PC-9 (cell line): ENCODE measurements at places on chromosomes 4 and X.

DNA sequence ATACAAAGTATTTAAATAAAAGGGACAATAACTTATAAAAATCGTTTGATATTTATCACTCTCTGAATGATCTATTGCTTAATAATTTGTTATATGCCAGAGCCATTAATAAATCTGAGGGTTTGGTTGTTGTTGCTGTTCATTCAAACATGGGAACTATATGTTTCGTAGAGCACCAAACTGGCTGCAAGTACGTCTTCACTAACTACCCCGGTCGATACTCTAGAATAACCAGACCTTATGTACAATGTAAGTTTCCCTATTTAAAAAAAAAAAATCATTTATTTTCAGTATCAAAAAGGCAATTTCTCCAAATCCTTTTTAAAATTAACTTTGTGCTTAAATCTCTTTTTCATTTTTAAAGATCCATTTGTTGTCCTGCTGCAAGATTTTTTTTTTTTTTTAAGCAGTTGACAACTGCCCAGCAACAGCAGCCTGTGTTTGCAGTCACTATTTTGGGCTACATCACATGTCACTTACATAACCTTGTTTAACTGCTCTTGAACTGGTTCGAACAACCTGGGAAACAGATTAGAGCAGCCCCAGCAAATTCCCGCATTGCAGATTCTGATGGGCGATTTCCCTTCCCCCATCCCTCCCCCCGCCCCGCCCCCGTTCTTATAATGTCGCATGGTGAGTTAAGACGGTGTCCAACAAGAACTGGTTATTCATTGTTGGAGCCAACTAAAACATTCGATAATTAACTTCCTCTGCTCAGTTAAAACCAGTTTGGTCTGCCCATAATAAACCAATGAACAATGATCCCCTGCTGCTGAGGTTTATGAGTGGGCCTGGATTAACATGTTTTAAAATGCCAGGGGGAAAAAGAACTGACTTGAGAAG lies 238.9 kb downstream of the NR3C2 start:
- H3K36me3 ChIP-seq: no peaks in the 10 kb centered on the region
- no peak for DNase-seq
- H3K27ac ChIP-seq: no peak overlapping the region

DNA sequence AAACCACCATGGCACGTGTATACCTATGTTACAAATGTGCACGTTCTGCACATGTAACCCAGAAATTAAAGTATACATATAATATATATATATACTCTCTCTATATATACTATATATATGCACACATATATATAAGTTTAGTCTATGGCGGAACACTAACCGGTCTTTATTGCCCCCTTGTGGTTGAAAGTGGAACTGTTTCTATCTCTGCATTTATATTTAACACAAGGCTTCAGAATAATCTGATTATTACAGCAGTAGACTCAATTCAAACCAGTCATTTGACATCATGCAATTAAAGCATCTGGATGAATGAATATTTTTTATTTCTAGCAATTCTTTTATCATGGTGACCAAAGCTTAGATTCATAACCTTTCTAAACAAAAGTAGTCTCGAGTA lies 14.6 kb downstream of the RAB9B start:
- H3K27me3 ChIP-seq: no peaks in the 10 kb centered on the region
- H3K4me1 ChIP-seq: no peaks in the 10 kb centered on the region
- H3K4me3 ChIP-seq: no peak overlapping the region
- no peak overlapping the region for H3K27ac ChIP-seq
- peak; percentile 12 for DNase-seq
- no peaks in the 10 kb centered on the region for H3K36me3 ChIP-seq

DNA sequence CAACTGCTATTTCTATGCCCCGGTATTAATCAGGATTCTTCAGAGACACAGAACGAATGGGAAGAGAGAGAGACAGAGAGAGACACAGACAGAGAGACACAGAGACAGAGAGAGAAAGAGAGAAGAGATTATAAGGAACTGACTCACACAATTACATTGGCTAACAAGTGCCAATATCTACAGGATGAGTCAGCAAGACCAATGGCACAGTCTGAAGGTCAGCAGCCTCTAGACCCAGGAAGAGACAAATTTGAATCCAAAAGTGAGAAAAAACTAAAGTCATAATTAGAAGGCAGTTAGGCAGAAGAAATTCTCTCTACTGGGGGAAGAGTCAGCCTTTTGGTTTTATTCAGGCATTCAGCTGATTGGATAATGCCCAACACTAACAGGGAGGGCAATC lies 187.3 kb downstream of the MAB21L2 start:
- H3K4me1 ChIP-seq: peaks cover 8% of the 10 kb centered on the region
- H3K27me3 ChIP-seq: no peaks in the 10 kb centered on the region
- DNase-seq: peak; percentile 5
- no peak overlapping the region for H3K4me3 ChIP-seq
- peak overlapping the region; percentile 37; the same call in 1 of the 2 replicates for H3K27ac ChIP-seq

GRCh38 chrX:66988331-66988730 lies 349.5 kb upstream of the EDA2R start:
- H3K27me3 ChIP-seq: no peaks in the 10 kb centered on the region
- no peak overlapping the region for H3K27ac ChIP-seq
- DNase-seq: no peak

DNA sequence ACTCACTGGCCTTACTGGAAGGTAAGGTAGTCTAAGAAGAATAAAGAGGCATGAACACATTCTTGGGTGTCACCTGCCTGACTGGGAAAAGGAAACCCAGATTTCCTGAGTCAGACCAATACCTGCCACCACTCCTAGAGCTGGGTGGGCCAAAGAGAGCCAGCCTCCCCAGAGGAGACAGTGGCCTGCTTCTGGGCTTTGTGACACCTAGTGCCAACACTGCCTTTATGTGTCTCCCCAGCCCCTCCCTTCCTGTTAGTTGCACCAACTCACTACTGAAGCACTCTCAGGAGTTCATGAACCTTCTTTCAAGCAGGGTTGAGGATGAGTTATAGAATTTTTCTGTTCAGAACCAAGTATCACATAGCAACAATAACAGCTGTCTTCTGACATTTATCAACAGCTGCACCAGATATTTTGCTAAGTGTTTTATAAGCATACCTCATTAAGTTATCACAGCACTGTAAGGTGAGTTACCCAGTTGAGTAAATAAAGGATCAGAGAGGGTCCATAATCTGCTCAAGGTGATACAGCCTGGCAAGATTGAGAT lies 77.6 kb upstream of the ETNPPL start:
- DNase-seq: no peak
- H3K27ac ChIP-seq: no peak overlapping the region
- H3K36me3 ChIP-seq: no peaks in the 10 kb centered on the region
- H3K27me3 ChIP-seq: no peaks in the 10 kb centered on the region
- no peaks in the 10 kb centered on the region for H3K4me1 ChIP-seq

- no peaks in the 10 kb centered on the region for H3K27me3 ChIP-seq
- no peaks in the 10 kb centered on the region for H3K4me1 ChIP-seq
- H3K4me3 ChIP-seq: no peak overlapping the region
- no peak for DNase-seq
- H3K27ac ChIP-seq: no peak overlapping the region
- no peaks in the 10 kb centered on the region for H3K36me3 ChIP-seq
Measured at GRCh38 chr4:59243038-59243437, 1957.1 kb upstream of the ADGRL3 start.

GRCh38 chrX:15274946-15275345 lies 5.1 kb upstream of the ASB9 start:
- DNase-seq: no peak
- H3K27ac ChIP-seq: no peak overlapping the region
- no peaks in the 10 kb centered on the region for H3K27me3 ChIP-seq
- H3K4me3 ChIP-seq: no peak overlapping the region

GRCh38 chr4:25884031-25884782 lies 21.4 kb upstream of the SEL1L3 start:
- H3K27me3 ChIP-seq: no peaks in the 10 kb centered on the region
- no peak for DNase-seq
- no peak overlapping the region for H3K4me3 ChIP-seq
- no peak overlapping the region for H3K27ac ChIP-seq

GRCh38 chr4:99202536-99202935 lies 16.5 kb downstream of the ADH6 start:
- no peaks in the 10 kb centered on the region for H3K27me3 ChIP-seq
- no peaks in the 10 kb centered on the region for H3K4me1 ChIP-seq
- no peak overlapping the region for H3K27ac ChIP-seq
- no peaks in the 10 kb centered on the region for H3K36me3 ChIP-seq
- no peak overlapping the region for H3K4me3 ChIP-seq

DNA sequence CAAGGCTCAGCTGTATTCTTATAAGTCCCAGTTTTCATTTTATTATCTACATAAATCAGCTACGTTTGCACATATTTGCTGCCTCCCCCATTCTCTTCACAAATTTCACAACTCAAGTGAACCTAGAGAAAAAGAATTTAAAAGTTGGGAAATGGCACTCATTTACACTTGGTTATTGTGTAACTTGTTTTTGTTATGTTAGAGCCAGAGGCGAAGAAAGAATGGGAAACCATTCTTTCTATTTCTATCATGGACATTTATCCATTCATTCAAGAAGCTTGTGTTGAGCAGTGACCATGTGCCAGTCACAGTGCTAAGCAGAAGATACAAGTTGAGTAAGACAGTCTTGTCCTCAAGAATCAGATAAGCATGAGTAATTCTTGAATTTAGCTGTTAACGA lies 13.5 kb downstream of the LIAS start:
- H3K4me3 ChIP-seq: no peak overlapping the region
- no peaks in the 10 kb centered on the region for H3K4me1 ChIP-seq
- H3K36me3 ChIP-seq: peaks cover 8% of the 10 kb centered on the region
- H3K27ac ChIP-seq: no peak overlapping the region

- DNase-seq: no peak
- H3K36me3 ChIP-seq: no peaks in the 10 kb centered on the region
- H3K27ac ChIP-seq: no peak overlapping the region
- no peaks in the 10 kb centered on the region for H3K27me3 ChIP-seq
- H3K4me1 ChIP-seq: no peaks in the 10 kb centered on the region
Measured at GRCh38 chr4:12120968-12121367, 692.3 kb upstream of the HS3ST1 start.

GRCh38 chr4:26412381-26413372 lies 77.6 kb downstream of the CCKAR start:
- H3K27ac ChIP-seq: no peak overlapping the region
- no peaks in the 10 kb centered on the region for H3K36me3 ChIP-seq
- H3K4me3 ChIP-seq: no peak overlapping the region
- DNase-seq: no peak
- no peaks in the 10 kb centered on the region for H3K4me1 ChIP-seq

- no peaks in the 10 kb centered on the region for H3K27me3 ChIP-seq
- no peaks in the 10 kb centered on the region; the same call in 1 of the 2 replicates for H3K36me3 ChIP-seq
- no peak overlapping the region for H3K4me3 ChIP-seq
- no peak for DNase-seq
- no peak overlapping the region for H3K27ac ChIP-seq
Measured at GRCh38 chr4:142566777-142567176, 279.3 kb downstream of the INPP4B start.

DNA sequence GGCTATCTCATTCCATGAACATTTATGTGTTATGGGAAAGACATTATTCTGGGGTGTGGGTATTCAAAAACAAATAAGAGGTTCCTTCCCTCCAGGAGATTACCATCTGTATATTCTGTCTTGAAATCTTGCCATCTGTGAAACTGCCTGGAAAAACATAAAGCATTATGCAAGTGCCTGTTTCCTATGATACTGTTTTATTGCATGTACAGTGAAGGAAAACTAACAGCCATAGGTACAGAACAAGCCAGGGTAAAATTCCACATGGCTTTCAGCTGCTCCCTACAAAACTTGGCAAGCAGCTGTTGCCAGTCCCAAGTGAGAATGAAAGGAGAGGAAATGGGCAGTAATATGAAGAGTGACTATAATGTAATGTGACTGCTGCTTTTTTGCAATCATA lies 136.0 kb downstream of the GUCY2F start:
- no peak for DNase-seq
- no peaks in the 10 kb centered on the region for H3K4me1 ChIP-seq
- H3K4me3 ChIP-seq: no peak overlapping the region
- H3K27me3 ChIP-seq: no peaks in the 10 kb centered on the region
- no peaks in the 10 kb centered on the region for H3K36me3 ChIP-seq

DNA sequence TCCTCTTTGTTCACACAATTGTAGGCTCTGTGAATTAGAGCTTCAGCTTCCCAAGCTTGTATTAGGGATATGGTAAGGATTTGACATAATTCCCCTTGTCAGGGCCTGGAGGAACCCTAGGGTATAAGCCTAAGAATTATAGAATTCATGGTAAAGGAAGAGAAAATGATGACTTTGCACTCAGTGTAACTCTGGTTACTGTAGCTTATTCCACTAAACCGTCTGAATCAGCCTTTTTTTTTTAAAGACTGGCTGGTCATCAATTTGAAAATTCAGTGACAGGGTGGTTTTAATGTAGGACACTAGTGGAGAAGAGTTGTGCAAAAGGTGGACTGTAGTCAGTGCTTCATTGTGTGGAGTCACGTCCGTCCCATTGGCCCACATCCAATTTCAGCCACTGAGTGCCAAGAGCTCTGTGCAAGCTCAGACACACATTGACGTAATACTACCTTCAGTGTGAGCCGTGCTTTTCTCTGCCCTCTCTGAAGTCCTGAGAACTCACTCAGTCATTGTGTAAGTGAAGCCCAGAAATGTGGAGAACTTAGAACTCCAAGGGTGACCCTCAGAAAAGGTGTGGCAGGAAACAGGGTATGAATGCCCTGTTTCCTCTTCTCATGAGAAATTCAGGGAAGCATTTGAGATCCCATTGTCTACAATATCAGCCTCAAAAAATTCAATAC lies 449.8 kb downstream of the C4orf33 start:
- no peaks in the 10 kb centered on the region for H3K4me1 ChIP-seq
- H3K36me3 ChIP-seq: no peaks in the 10 kb centered on the region
- no peaks in the 10 kb centered on the region for H3K27me3 ChIP-seq
- H3K27ac ChIP-seq: no peak overlapping the region
- DNase-seq: no peak

DNA sequence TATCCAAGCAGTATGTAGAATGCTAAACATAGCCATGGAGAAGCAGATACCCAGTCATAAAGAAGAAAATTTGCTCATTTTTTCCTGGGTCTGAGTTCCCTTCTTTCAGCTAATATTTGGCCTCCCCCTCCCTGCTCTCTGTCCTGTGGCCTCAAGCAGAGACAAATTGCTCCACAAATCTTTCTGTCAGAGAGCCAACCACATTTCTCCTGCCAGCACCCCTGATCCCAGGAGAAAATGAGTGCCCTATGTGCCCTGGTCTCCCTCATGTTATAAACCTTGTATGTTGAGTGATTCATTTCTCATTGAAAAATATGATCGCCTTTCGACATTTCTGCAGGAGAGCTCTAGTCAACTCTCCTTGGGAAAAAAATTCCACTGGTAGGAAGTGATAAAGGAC lies 82.0 kb downstream of the TMEM156 start:
- no peak for DNase-seq
- peaks cover 23% of the 10 kb centered on the region for H3K4me1 ChIP-seq
- H3K27me3 ChIP-seq: no peaks in the 10 kb centered on the region
- no peak overlapping the region for H3K4me3 ChIP-seq
- peak overlapping the region; percentile 75 for H3K27ac ChIP-seq
- no peaks in the 10 kb centered on the region for H3K36me3 ChIP-seq

GRCh38 chr4:124423160-124423559 lies 289.4 kb downstream of the ANKRD50 start:
- no peak overlapping the region for H3K27ac ChIP-seq
- no peak for DNase-seq
- H3K36me3 ChIP-seq: no peaks in the 10 kb centered on the region
- peaks cover 12% of the 10 kb centered on the region for H3K4me1 ChIP-seq
